SK-N-DZ (cell line): ENCODE measurements at places on chromosomes 11 and 22.

- DNase-seq, result no peak
These were observed 15.2 kb downstream of the CCDC157 start for GRCh38 chr22:30371981-30372380.

DNA sequence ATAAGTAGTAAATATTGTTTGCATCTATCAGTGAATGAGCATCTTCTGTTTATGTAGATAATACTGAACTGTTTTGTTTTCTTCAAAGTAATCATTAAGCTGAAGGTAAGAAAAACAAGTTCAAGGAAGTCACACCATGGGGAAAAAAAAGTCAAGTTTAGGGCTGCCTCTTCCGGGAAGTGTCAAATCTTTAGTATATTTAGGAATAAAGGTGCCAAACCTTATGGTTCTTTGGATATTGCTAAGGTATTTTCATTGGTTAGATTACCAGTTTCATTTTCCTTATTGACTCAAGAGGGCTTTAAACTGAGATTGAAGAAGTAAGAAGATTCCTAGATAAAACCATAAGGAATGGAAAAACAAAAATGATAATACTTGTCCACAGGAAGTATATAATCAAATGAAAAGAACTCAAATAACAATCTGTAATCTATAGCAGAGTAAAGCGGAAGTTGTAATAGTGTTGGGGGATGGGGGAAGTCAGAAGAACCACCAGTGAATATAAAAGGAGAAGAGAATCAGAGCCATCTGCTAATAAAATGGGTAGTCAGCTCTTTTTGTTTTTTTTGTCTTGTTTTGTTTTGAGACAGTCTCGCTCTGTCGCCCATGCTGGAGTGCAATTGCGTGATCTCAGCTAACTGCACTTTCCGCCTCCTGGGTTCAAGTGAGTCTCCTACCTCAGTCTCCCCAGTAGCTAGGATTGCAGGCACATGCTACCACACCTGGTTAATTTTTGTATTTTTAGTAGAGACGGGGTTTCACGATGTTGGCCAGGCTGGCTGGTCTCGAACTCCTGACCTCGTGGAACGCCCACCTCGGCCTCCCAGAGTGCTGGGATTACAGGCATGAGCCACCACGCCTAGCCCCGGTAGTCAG lies 2.3 kb downstream of the ATM start:
- DNase-seq, result no peak

DNA sequence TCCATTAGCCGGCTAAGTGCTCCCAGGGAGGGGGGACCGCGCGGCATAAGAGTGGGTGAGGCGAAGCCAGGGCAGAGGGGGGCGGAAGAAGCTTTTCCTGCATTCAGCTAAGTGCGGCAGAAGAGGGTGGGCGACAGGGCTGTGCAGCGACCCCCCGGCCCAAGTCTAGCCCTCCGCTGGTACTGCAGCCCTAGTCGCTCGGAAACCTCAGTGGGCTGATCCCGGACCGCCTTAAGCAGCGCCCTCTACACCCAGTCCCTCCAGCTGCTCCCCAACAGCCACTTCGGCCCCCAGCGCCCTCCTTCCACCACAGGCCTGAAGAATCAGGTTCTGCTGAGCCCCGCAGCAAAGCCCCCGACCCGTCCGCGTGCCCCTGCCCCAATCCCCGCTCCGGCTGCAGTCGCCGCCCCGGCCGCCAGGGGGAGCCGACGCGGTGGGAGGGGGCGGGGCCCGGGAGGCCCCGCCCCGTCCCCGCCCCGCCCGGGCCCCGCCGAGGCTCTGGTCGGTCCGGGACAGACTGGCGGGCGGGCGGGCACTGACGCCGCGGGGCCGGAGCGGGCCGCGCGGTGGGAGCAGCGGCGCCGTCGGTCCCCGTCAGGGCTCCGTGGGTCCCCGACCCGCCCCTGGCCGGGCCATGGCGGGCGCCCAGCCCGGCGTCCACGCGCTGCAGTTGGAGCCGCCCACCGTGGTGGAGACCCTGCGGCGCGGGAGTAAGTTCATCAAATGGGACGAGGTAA lies at the start of gene PLCB3:
Gene PLCB3 (plus strand): TSS at position 515 of the 737 bp plus-strand sequence. CDS start 120 bp downstream, at position 635.
- DNase-seq, result peak; percentile 72

GRCh38 chr22:33063611-33064010 lies 5.4 kb upstream of the SYN3 start:
- no peak for DNase-seq

- peak; percentile 15 for DNase-seq
These were observed 33.5 kb upstream of the CD44 start for GRCh38 chr11:35105319-35106079.

- DNase-seq, result no peak
These were observed 153.0 kb upstream of the TIMP3 start for GRCh38 chr22:32648486-32648885.

- DNase-seq, result peak; percentile 79
These were observed 2.0 kb upstream of the TP53I11 start for GRCh38 chr11:44952500-44953260.

DNA sequence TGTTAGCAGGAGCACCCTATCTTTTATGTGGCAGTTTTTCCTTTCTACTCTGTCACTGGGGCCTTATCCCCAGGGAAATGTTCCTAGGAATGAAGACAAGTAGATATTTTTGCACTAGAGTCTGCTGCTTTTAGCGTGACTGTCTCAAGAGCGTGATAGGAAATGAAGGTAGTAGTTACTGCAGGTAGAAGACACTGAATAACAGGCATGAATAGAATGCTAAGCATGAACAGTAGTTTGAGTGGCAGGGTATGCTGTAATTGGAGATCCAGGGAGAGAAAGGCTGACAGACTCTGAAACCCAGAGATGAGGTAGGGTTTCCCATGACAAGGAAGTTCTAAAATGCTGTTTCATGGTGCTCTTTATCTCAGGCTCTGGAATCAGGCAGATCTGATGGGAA lies 475.1 kb downstream of the NELL1 start:
- DNase-seq, result no peak

DNA sequence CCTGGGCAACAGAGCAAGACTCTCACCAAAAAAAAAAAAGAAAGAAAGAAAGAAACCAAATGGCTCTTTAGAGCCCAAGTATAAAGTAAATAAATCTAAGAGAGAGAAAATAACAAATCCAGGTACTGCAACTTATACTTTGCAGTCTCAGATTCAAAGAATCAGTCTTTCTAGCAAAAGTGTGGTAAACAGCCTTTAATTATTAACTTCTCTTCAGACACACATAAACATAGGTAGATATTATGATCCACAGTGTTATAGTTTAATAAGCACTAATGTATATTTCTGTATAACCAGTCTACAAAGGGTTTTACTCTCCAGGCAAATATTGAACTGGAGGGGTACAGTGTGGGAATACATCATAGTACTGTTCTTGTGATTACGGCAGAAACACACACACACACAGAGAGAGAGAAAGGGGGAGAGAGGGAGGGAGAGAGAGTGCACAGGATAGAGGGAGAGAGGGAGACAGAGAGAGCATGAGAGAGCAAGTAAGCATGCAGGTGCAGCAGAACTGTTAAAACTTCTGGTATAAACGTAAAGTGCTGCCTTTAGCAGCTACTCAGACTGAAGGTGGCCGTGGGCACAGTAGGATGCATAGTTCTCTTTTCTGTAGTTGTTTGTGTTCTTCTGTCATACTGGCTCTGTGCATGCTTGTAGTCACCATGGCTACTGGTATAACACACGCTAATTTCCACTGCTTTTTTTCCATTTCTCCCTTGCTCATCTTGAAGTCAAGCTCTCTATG lies 32.3 kb downstream of the MTMR2 start:
- DNase-seq, result no peak
